Sigmoid colon (tissue), 7 donors: ENCODE measurements at places on chromosomes 3 and 15. TPM values are rescaled to one million over a fixed set of nuclear protein-coding genes. Genes with fewer than 3 reads are reported as not detected.

The KBTBD12 gene
- 3.0 TPM for total RNA-seq

The PARP9 gene
- 43.0 TPM for total RNA-seq

The ATP6V1A gene
- total RNA-seq = 19.4 TPM

The KLHL6 gene
- 0.82 TPM for total RNA-seq

The BLM gene
- total RNA-seq = 0.71 TPM

The SCN11A gene
- 1.5 TPM for total RNA-seq

The THBS1 gene
- total RNA-seq = 172 TPM

The ZNF662 gene
- 9.3 TPM for total RNA-seq

The PARP16 gene
- total RNA-seq = 9.4 TPM

The AP3B2 gene
- 4.2 TPM for total RNA-seq

The ZCWPW2 gene
- total RNA-seq = 1.4 TPM

The ST3GAL6 gene
- total RNA-seq = 3.9 TPM

The IL17RB gene
- total RNA-seq = 2.8 TPM

The GOLGA8T gene
- total RNA-seq = not detected

The GRK7 gene
- not detected for total RNA-seq

The SCN5A gene
- 0.33 TPM for total RNA-seq

The ASB14 gene
- total RNA-seq = not detected

The DPH6 gene
- total RNA-seq = 10.5 TPM

The RFTN1 gene
- 12.1 TPM for total RNA-seq

The LRRC15 gene
- under 0.01 TPM for total RNA-seq

The SH2D7 gene
- not detected for total RNA-seq

The RNF111 gene
- 28.6 TPM for total RNA-seq

The CD200 gene
- 5.0 TPM for total RNA-seq

The MB21D2 gene
- 5.8 TPM for total RNA-seq

The DZIP1L gene
- 11.2 TPM for total RNA-seq

The CLRN1 gene
- total RNA-seq = not detected

The GFM1 gene
- 56.2 TPM for total RNA-seq

The FMN1 gene
- total RNA-seq = 19.9 TPM

The EID1 gene
- total RNA-seq = 291 TPM
